ENCODE measurements at places on chromosomes 11 and 22.
A peak's percentile ranks its signal among the peaks of the same experiment; 100 is the strongest.

GRCh38 chr22:36395915-36396314, 8.1 kb upstream of the MYH9 start:
- no peak for DNase-seq

DNA sequence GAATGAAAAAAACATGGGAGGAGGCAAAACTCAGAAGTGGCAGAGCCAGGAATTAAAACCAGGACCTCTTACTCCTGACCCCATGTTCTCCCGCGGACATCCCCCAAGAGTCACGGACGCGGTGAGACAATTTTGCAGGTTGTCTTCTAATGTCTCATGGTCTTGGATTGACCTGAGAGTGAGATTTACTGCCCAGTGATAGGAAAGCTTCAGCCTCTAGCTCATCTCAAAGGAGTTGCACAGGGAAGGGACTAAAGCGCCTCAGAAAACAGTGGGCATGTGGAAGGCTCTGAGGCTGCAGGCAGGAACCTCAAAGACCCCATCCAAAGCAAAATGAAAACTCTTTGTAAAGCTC, 197.4 kb downstream of the ADAMTS15 start:
- no peak for DNase-seq

DNA sequence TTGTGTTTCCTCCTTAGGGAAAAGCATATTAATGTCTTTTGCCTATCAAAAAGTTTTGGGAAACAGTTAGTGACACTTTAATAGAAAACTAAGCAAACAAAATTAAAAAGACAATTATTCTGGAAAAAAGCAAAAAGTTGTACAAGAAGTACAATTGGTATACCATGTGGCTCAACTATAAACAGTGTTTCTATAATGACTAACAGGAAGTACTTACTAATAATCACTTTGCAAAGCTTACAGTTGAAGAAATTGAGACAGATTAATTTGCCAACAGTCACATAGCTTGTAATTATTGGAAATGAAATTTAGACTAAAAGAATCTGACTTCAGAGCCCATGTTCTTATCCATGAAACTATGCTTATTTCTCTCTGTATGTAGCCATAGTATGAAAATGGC, 24.7 kb downstream of the PPME1 start:
- DNase-seq = no peak

- no peak for DNase-seq
Measured at GRCh38 chr11:44207292-44207691, 102.6 kb downstream of the ALX4 start.

DNA sequence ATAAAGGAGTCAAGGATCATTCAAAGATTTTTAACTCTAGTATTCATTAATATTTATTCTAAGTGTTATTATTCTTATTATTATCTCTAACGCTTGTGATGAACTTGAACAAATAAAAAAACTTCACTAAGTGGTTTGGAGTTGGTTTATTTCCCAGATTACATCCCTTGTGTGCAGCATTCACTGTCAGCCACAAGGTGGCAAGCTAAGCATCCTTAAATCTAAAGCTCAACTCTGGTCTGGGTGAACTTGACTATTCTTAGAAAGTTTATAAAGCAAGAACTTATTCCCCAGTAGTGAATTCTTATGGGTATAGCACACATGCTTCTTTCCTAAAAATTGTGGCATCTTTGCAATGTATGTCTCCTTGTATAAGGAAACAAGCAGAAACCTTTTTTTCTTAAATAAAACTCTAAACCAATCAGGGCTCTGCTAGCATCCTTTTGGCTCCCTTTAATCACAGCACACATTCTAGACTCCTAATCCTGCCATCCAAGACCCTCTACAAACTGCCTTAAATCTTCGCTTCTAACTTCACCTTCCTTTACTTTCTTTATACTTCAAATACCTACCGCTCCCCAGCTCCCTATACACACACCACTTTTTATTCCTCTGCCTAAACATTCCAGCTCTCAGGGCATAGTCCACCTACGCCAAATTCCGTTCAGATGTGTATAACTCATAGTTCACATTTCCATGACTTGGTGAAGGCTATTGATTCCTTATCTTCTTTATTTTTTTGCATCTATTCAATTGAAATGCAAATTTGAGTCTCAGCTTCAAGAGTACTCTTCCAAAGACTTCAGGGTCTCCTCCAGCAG, 1068.8 kb downstream of the DLG2 start:
- DNase-seq = peak; percentile 2

DNA sequence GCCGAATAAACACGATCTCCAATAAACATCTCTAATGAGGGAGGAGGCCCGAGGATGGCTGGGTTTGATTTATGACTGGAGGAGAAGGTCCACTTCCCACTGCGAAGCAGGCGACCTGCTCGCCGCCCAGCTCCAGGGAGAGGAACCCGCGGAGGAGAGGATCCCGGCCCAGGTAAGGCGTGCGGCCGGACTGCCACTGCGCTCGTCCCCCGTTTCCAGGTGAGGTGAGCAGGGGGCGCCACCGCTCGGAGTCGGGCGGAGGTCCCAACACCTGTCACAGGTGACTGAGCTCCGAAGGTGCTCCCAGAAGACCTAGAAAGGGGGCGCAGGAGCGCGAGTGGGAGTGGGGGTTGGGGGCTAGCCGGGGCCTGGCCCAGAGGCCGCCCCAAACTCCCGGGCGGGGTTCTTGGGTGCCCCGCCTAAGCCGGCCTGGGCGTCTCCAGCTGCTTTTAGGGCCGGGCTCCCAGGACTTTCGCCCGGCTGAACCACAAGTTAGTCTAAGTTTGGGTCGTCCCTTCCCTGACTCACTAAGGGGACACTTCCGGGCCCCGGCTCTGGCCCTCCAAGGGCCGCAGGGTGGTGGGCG, 5.4 kb upstream of the PAX6 start:
- DNase-seq = no peak

DNA sequence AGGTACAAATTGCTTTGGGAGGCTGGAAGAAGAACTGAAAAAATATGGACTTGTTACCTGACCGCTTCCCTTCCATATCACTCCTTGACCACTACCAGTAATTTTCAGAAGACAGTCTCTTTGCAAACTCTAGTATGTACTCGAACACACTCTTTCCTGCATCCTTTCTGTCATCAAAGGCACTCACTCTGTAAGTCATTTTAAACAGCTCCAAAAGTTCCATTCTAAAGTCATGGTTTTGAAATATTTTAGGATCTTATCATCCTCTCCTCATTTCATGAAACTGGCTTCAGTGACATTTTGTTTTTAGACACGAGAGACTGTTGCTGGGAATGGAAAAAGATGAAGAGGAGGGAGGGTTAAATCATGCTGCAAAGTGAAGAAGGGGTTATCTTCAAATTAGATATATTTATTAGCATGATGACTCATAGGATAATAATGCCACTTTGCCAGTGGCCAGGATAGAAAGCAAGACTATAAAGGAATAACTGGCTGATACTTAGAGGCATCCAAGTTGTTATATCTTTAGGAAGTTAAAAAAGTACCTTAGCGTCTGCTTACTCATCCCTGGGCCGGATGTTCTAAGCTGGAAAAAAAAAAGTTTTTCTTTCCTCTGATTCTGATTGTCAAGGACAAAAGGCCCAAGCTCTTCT, 549.3 kb downstream of the METTL15 start:
- DNase-seq = no peak

DNA sequence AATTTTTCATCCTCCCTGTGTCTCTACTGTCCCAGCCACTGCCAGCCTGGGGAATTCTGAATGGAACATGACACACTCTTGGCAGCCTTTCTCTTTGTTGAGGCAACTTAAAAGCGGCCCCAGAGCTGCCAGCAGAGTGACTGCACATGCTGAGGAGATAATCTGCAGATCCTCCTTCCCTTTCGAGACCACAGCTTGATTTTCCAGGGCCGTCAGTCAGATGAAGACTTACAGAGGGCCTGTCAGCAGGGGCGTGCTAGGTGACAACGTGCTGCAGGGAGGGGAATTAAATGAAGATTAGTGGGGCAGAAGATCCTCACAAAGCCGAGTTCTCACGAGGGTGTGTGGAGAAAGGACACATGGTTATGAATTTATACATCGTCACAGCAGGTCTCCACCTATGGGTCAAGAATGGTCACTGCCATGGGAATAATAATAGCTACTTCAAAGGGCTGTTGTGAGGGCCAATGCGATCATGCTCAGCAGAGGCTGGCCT, 193.5 kb upstream of the PITPNB start:
- no peak for DNase-seq

GRCh38 chr11:57135020-57135751, 46.6 kb upstream of the LRRC55 start:
- no peak for DNase-seq

GRCh38 chr22:43198936-43199335, 12.0 kb upstream of the TTLL12 start:
- DNase-seq = no peak

- DNase-seq = no peak
Measured at GRCh38 chr11:63598556-63598955, 15.7 kb downstream of the PLAAT3 start.

GRCh38 chr22:24421428-24421931, 5.9 kb upstream of the ADORA2A start:
- no peak for DNase-seq

DNA sequence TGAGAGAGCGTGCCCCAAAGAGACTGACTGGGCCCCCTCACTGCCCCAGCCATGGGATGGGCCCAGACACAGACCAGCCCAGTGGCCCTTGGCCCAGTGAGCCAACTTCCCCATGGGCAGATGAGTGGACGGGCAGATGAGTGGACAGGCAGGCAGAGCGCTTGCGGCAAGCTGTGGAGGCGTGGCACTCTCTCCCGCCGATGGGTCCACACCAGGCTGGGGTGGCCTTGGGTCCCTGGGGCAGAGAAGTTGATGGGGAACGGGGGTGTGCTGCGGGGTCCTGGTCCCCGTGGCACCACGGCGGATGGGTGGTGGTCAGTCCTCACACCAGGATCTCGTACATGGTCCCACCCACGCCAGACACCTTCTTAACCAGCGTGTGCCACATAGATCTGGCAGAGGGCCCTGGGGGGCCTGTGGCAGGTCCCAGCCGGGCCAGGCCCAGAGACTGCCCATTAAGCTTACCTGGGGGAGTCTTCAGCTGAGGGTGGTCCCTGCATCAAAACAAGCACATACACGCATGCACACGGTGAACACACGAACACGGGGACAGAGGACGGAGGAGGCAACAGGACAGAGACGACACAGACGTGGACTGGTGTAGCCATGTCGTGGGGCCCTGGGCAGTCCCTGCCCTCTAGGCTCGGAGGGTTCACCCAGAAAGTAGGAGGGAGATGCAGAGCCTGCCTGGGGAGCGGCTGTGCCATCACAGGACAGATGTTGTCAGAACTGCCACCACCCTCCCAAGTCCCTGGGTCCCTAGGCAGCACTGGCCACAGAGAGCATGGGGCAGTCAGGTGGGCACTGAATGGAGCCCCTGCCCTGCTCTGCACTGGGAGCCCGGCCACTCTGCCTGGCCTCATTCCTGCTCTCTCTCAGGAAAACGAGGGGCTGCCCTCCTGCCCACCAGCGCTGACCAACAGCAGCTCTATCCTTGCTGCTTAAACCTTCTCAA, 182.2 kb downstream of the IGLL1 start:
- no peak for DNase-seq

DNA sequence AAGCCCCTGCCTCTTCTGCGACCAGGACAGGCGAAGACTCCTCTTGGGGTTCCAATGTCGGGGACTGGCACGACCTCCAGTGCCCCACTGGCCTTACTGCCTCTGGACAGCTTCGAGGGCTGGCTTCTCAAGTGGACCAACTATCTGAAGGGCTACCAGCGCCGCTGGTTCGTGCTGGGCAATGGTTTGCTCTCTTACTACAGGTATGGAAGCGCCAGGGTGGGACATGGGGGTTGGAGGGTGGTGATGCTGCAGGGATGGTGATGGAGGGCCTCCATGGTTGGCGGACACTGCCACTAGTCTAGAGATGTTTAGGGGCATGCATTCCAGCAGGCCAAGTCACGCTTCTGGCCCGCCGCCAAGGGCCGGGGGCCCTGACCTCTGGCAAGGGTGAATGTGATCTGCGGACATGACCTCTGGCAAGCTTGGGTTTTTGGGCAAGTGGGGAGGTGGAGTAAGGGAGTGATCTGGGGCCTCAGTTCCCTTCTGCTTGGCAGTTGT, 727 bp downstream of the OSBP2 start:
- no peak for DNase-seq

GRCh38 chr22:35961480-35962295, 66.9 kb downstream of the RBFOX2 start:
- no peak for DNase-seq

DNA sequence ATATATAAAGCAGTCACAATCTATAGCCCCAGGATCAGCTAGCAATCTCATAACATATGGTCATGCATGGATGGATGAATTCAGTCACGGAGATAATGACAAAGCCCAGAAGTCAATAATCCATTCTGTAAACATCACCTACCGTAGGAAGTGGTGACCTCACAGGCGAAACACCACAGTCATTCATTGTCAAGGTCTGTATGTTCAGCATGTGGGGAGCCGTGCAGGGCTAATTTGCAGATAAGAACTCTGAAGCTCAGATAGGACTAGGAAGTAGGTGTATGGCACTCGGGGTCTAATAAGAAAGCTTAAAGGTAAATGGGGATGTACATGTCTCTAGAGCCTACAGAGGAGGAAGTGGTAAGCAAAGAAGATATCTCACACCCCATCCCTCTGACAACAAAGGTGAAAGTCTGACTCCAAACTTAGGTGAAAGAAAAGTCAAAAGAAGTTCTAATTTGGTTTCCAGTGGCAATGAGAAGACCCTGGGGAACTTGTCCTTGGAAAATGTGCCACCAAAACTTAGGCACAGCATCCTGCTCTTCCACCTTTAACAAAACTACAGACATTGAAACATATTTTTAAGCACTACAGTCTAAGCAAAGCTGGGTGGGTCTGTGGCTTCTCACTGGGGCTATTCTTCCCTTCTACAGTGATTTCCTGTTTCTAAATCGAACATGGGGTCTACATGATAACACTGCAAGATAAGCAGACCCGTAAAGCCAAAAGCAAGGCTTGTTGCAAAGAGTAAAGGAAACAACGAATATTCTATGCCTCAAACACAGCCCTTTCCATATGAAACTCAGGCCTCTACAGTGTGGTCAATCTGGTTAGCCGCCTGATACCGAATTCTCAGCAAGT, 5.2 kb downstream of the CRTAM start:
- no peak for DNase-seq

DNA sequence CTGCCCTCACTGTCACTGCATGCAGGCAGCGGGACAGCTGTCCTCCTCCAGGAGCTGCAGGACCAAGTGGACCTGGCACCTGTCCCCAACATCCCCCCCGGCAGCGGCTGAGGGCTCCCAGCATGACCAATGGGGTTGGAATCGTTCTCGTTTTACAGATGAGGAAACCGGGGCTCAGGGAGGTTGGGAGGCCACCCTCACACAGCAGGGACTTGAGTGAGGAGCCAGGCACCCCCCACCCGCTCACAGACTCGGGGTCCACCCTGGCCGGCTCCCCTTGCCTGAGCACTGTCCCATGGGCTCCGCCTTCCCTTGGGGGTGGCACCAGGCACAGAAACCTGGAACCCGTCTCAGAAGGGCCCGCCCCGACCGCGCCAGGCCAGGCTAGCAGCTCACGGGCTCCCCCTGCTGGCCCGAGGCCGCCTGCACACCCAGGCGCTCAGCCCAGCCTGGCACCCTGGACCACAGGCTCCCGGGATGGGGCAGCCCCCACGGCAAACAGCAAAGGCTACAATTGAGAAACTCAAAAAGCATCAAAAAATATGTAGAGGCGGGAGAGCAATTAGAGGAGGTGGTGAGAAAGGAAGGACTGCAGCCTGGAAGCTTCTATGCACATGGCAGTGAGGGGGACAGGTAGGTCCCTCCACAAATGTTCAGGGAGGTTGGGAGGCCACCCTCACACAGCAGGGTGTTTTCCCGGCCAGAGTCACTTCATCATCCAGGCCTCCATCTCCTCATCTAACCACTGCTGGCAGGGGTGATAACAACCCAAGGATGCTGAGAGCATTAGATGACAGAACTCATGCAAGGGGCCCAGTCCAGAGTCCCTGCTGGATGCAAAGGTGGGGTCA, 12.8 kb downstream of the MACROD1 start:
- no peak for DNase-seq

GRCh38 chr11:17760102-17761029, 25.8 kb downstream of the KCNC1 start:
- DNase-seq = no peak
